Thoracic aorta (tissue), 2 donors: ENCODE measurements at places on chromosomes 3 and 15. TPM values are rescaled to one million over a fixed set of nuclear protein-coding genes. Genes with fewer than 3 reads are reported as not detected.

The SMCO1 gene
- total RNA-seq, result not detected

The DISP2 gene
- 0.54 TPM for total RNA-seq

The CCDC54 gene
- not detected for total RNA-seq

The MAP1A gene
- total RNA-seq, result 29.8 TPM

The USP50 gene
- total RNA-seq, result not detected

The MYD88 gene
- 49.7 TPM for total RNA-seq

The DCP1A gene
- total RNA-seq, result 33.2 TPM

The MESP1 gene
- total RNA-seq, result 0.95 TPM

The ZBTB38 gene
- total RNA-seq, result 169 TPM

The ZCWPW2 gene
- 0.81 TPM for total RNA-seq

The SLC7A14 gene
- total RNA-seq, result not detected

The RGMA gene
- 22.1 TPM for total RNA-seq

The GOLGA8G gene
- not detected for total RNA-seq

The ATP13A5 gene
- not detected for total RNA-seq

The KNG1 gene
- total RNA-seq, result not detected

The PPARG gene
- 8.5 TPM for total RNA-seq

- H3K4me1 ChIP-seq, result no peaks in the 10 kb centered on the region
- no peaks in the 10 kb centered on the region for H3K36me3 ChIP-seq
- H3K27me3 ChIP-seq, result no peaks in the 10 kb centered on the region
- no peak overlapping the region for H3K27ac ChIP-seq
These were observed 454.0 kb upstream of the ROBO2 start for GRCh38 chr3:76585794-76586392.

GRCh38 chr3:176978441-176978840 is 218.8 kb downstream of the TBL1XR1 start:
- no peak for DNase-seq
- no peak overlapping the region for H3K4me3 ChIP-seq
- no peaks in the 10 kb centered on the region for H3K4me1 ChIP-seq
- H3K27me3 ChIP-seq, result no peaks in the 10 kb centered on the region
- no peak overlapping the region for H3K27ac ChIP-seq
- H3K36me3 ChIP-seq, result no peaks in the 10 kb centered on the region

DNA sequence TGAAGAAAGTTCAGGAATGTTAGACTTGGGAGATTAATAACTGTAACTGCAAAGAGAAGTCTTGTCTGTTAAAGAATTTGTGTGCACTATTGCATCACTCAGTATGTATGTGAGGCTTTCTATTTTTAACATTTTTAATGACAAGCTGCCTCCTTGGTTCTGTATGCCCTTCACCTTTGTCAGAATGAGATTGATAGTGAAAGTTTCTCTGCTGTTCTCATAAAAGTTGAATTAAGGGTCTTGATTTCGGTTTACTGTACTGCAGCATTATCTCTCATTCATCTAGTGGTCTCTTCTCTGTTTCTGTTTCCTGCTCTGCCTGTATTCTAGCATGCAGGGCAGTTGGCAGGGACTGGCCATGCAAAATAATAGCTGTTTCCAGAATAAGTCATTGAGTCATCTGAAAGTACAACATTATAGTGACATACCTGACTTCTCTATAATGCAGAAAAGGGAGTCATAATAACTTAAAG is 454.9 kb downstream of the IL5RA start:
- no peak for DNase-seq
- H3K36me3 ChIP-seq, result no peaks in the 10 kb centered on the region
- no peaks in the 10 kb centered on the region for H3K27me3 ChIP-seq
- no peak overlapping the region for H3K4me3 ChIP-seq

DNA sequence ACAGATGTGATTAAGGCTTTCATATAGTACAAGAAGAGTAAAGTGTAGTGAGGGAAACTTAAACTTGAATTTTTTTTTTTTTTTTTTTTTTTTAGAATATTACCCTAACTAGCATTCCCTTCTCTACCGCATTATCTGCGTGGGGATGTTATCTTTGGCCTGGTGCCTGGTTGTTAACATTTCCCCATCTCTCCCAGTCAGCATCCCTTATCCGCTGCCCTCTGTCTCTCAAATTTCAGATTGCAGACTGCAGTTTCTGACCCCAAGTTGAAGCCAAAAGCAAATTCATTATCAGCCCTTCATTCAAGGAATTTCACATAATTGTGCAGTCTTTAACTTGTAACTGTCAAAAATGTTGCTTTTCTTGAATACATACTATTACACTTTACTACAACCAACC is 353.0 kb downstream of the PLOD2 start:
- no peaks in the 10 kb centered on the region for H3K27me3 ChIP-seq
- H3K27ac ChIP-seq, result no peak overlapping the region
- no peaks in the 10 kb centered on the region for H3K4me1 ChIP-seq
- no peaks in the 10 kb centered on the region for H3K36me3 ChIP-seq

DNA sequence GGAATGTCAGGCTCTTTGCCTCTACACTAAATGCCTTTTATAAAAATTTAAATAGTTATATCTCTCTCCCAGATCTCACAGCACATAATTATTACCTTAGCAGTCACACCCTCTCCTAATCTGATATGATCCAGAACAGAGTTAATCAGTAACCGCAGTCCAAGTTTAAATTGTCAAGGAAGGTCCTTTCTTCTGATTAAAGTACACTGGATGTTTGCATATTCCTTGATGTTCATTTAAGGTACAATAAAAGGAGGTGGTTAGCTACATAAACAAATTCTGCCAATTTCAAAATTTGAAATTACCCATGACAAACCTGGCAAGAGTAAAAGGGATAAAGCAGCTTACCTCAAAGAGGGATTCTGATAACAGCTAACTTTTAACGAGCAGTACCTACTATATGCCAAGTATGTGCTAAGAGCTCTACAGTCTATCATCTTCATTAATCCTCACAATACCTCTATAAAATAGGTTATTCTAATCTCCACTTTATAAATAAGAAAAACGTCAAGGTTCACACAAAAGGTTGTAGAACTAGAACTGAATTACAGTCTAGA is 4.3 kb downstream of the GOLIM4 start:
- no peaks in the 10 kb centered on the region for H3K36me3 ChIP-seq
- peaks cover 48% of the 10 kb centered on the region for H3K4me1 ChIP-seq
- H3K27ac ChIP-seq, result no peak overlapping the region
- no peak for DNase-seq

DNA sequence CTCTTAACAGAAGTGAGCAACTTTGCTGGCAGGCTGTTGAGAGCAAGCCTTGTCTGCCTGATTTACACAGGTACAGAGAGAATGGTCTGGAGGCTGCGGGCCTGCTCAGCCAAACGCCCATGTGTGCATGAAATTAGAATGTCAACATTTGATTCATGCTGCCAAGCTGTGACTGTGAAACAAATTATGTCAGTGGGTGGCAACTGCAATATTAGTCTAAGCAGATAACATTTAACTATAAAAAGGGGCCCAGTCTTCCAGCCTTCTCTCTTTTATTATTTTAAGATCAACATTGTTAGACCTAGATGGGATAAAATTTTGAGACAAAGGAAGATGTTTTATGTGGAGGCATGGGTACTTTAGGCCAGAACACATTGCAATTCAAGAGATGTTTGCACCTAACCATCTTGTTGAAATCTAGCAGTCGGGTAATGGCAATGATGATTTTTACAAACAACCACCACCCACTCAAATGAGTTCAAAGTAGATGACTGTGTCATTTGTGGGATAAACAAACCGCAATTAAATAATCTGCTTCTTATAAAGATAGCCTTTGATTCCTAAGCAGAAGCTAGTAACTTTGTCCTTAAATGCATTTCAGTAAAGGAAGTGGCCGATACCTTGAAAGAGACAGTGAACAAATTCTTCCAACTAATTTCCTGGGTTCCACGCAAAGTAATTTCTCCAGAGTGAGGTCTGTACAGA is 70.2 kb downstream of the FOXB1 start:
- H3K4me1 ChIP-seq, result no peaks in the 10 kb centered on the region
- no peak overlapping the region for H3K4me3 ChIP-seq
- DNase-seq, result no peak
- H3K36me3 ChIP-seq, result no peaks in the 10 kb centered on the region
- no peaks in the 10 kb centered on the region for H3K27me3 ChIP-seq

DNA sequence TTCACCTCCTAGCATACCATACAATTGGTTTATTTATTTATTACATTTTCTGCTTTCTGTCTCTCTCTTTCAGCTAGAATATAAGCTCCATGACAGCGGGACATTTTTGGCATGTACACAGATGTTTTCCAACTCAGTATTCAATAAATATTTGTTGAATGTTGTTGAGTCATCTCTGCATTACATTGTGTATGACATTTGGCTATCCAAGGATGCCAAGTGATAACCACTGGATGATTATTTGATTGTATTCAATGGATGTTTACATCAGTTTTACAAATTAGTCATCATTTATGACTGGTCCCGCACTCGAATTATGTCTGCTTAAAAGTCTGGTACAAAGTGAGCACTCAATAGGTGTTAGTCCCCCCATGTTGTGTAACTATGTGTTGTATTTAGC is 49.5 kb upstream of the STXBP5L start:
- no peaks in the 10 kb centered on the region for H3K27me3 ChIP-seq
- H3K4me1 ChIP-seq, result no peaks in the 10 kb centered on the region
- no peak for DNase-seq
- no peak overlapping the region for H3K4me3 ChIP-seq
- no peaks in the 10 kb centered on the region for H3K36me3 ChIP-seq

DNA sequence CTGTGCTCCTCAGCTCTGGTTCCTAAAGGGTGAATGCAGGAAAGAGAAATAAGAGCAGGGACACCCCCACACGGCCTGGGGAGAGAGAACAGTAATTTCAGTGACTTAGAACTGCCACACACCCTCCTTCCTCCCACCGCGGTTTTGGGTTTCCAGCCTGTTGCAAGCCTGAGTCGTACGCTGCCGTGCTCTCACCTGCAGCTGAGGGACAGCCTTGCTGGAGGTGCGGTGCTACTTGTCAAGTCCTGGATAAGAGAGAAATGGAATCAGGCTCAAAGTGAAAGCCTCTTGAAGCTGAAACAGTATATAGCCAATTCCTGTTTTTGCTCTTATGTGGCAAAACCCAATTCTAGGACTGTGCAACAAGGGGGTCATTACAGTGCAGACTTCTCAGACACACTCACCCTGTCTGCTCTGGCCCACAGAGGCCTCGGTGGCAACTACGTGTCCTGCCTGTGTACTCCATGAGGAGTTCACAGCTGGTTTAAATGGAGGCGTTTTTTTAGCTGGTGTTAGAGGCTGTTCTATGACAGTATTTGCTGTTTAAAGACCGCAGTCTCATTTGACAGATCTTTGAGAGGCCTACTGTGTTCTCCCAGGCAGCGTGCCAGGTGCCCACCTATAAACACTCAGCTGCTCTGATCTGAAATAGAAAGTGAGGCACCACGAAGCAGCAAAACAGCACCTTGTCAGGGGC is 42.9 kb downstream of the TBC1D2B start:
- peak overlapping the region; percentile 8 for H3K4me3 ChIP-seq
- H3K36me3 ChIP-seq, result no peaks in the 10 kb centered on the region
- H3K4me1 ChIP-seq, result peaks cover 17% of the 10 kb centered on the region
- H3K27me3 ChIP-seq, result no peaks in the 10 kb centered on the region

DNA sequence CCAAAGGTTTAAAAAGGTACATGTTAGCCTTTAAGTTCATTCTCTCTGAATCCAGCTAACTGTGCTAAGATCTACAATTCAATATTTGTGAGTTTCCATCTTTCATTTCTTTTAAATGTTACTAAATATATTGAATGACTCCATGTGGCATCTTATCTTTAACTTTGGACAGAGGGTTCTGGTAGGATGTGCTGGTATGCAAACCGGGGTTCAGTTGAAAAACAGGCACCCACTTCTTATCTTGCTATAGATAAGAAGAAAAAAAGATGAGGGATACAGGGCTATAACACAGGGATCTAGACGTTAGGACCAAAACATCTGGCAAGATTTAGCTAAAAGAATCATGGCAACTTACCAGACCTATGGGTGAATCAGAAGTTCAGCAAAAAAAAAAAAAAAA is 538.3 kb downstream of the EDEM1 start:
- no peaks in the 10 kb centered on the region for H3K36me3 ChIP-seq
- no peak for DNase-seq
- no peak overlapping the region for H3K27ac ChIP-seq

GRCh38 chr3:85360742-85361387 is 402.1 kb downstream of the CADM2 start:
- H3K4me1 ChIP-seq, result no peaks in the 10 kb centered on the region
- no peaks in the 10 kb centered on the region for H3K36me3 ChIP-seq
- H3K27me3 ChIP-seq, result no peaks in the 10 kb centered on the region
- no peak for DNase-seq

DNA sequence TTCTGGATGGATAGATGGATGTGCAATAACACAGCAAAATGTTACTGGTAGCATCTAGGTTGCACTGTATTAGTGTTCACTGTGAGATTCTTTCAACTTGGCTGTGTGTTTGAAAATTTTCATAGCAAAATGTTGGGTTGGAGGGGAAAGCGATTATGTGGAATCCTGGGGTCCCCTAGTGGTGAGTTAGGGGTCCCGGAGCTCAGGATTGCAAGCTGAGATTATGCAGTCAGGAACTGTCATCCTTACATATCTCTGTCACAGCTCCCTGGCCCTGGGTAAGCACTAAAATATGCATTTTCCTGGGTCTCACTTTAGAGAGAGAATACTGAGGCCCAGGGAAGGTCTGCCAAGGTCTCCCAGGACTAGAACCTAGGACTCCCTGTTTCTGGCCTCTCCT is 77.2 kb downstream of the CEMIP start:
- peaks cover 12% of the 10 kb centered on the region for H3K4me1 ChIP-seq
- H3K27me3 ChIP-seq, result no peaks in the 10 kb centered on the region
- no peak for DNase-seq
- no peak overlapping the region for H3K27ac ChIP-seq
- H3K36me3 ChIP-seq, result no peaks in the 10 kb centered on the region
- no peak overlapping the region for H3K4me3 ChIP-seq

GRCh38 chr3:154464440-154465190 is 34.6 kb upstream of the GPR149 start:
- no peak overlapping the region for H3K4me3 ChIP-seq
- no peaks in the 10 kb centered on the region for H3K27me3 ChIP-seq
- no peak overlapping the region for H3K27ac ChIP-seq
- H3K4me1 ChIP-seq, result no peaks in the 10 kb centered on the region

- no peaks in the 10 kb centered on the region for H3K36me3 ChIP-seq
- peaks cover 91% of the 10 kb centered on the region for H3K4me1 ChIP-seq
- peak overlapping the region; percentile 72 for H3K27ac ChIP-seq
- H3K27me3 ChIP-seq, result no peaks in the 10 kb centered on the region
- DNase-seq, result no peak
- H3K4me3 ChIP-seq, result peak overlapping the region; percentile 18
These were observed 9.9 kb downstream of the ARL6IP5 start for GRCh38 chr3:69094467-69095205.

- no peaks in the 10 kb centered on the region for H3K27me3 ChIP-seq
- H3K4me3 ChIP-seq, result no peak overlapping the region
These were observed 424.3 kb upstream of the TPRG1 start for GRCh38 chr3:188747489-188747888.

- no peak for DNase-seq
- no peaks in the 10 kb centered on the region for H3K27me3 ChIP-seq
- peaks cover 8% of the 10 kb centered on the region for H3K36me3 ChIP-seq
- peaks cover 7% of the 10 kb centered on the region for H3K4me1 ChIP-seq
- no peak overlapping the region for H3K27ac ChIP-seq
- no peak overlapping the region for H3K4me3 ChIP-seq
These were observed 34.4 kb downstream of the SYNM start for GRCh38 chr15:99139276-99139675.

- peak overlapping the region; percentile 23 for H3K4me3 ChIP-seq
- no peaks in the 10 kb centered on the region for H3K36me3 ChIP-seq
- no peaks in the 10 kb centered on the region for H3K27me3 ChIP-seq
- no peaks in the 10 kb centered on the region for H3K4me1 ChIP-seq
These were observed 17.8 kb upstream of the ERICH6 start for GRCh38 chr3:150721285-150722130.

GRCh38 chr15:96790004-96790403 is 459.5 kb downstream of the NR2F2 start:
- H3K27ac ChIP-seq, result no peak overlapping the region
- H3K4me1 ChIP-seq, result no peaks in the 10 kb centered on the region
- no peaks in the 10 kb centered on the region for H3K36me3 ChIP-seq
- DNase-seq, result no peak
